ENCODE measurements at places on chromosomes 11 and 22. TPM values are rescaled to one million over a fixed set of nuclear protein-coding genes. Genes with fewer than 3 reads are reported as not detected.

GRCh38 chr11:3341298-3341697, 37.6 kb downstream of the ZNF195 start:
- DNase-seq, result no peak

DNA sequence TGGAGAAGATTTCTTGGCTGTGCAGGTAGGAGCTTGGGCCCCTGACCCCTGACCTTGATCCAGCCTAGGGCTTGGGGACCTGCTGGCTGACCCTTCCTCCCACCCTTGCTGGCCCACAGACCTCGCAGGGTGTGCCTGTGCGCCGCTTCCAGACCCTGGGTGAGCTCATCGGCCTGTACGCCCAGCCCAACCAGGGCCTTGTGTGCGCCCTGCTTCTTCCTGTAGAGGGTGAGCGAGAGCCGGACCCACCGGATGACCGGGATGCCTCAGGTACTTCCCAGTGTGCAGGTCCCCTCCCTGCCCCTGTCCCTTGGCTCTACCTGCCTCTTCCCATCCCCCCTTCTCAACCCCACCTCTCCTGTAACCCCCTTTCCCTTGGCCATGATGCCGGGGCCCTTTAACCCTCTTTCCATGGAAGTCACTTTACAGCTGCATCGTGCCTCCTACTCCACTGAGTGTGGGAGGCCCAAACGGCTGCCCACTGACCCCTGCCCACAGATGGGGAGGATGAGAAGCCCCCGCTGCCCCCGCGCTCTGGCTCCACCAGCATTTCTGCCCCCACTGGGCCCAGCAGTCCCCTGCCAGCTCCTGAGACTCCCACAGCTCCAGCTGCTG, 3.8 kb downstream of the INPPL1 start:
- DNase-seq, result no peak

DNA sequence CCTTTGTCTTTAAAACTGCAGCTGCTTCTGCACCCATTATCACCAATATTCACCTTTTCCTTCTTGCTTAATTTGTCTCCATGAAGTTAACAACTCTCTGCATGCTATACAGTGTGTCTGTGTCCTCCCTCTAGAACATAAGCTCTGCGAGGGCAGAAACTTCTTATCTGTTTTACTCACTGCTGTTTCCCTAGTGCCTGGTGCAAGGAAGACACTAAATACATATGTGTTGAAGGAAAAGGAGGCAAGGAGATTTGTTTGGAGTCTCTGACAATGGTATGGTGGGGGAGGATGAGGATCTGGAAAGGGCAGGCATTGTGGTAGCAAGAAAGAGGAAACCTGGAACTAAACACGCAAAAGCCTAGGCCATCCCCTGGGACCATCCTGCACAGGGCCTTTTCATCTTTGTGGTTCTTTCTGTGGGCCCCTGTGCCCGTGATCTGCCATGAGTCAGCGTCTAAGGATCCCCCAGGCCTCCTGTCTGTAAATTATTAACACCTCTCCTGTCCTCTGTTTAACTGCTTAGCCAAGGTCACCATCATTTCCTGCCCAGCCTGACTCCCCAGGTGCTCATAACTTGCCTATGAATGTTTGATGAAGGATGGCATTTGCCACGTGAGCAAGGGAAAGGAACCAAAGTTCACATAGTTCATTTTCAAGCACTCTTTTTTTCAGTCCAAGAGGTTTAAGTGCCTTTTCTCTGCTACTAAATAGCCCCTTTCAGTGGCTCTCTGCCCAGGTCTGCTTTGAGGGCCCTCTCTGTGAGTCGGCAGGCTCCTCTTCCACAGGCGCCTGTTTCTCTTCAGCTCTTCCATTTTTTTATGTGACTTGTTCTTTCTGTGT, 131.1 kb downstream of the RASSF10 start:
- no peak for DNase-seq

- DNase-seq, result no peak
Measured at GRCh38 chr22:19680911-19681862, 33.1 kb upstream of the SEPTIN5 start.

DNA sequence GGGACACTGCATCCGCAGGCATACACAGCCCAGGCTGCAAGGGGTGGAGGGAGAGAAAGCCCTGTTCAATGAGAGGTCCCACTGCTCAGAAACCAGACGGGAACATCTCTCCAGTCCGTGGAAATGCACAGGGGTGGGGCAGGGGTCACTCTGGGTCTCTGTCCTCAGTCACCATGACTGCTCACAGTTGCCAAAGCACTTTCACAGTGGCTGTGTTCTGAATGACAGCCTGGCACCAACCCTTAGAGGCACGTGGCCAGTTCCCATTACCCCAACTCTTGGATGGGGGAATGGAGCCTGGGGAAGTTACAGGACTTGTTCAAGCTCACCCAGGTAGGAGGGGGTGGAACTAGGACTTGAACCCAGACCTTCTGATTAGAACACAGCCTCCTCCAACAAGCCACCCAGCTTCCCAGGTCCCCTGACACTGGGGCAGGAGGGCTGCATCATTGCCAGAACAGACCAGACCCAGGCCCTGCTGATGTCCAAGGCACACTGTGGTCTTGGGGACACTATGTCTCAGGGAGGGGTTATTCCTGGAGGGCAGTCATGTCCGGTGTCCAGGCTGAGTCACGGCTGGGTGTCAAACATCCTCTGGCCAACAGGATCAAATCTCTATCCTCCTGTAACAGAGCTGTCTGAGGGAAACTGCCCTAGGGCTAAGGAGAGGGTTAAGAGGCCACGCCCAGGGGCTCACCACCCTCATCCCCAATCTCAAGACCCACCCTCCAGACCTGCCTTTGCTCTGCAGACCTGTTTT, 8.2 kb downstream of the ZNF70 start:
- DNase-seq, result no peak

- no peak for DNase-seq
Measured at GRCh38 chr11:118791961-118792569, 1.1 kb upstream of the DDX6 start.

DNA sequence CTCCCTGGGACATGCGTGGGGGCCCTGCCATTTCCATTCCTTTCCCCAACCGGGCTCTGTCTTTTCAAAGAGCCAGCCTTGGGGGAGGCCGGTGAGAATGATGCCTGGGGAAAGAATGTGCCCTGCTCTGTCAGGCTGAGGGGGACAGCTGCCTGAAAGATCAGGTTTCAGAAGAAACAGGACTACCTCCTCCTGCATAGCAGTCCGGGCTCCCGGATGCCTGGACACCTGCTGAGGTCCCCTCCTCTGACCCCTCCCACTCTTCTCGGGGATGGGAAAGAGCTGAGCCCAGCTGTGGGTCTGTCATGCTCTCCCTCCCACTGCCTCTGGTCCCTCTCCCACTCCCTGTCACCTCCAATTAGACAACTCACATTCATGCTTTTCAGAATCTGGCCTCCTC, 41.8 kb upstream of the CDON start:
- no peak for DNase-seq

DNA sequence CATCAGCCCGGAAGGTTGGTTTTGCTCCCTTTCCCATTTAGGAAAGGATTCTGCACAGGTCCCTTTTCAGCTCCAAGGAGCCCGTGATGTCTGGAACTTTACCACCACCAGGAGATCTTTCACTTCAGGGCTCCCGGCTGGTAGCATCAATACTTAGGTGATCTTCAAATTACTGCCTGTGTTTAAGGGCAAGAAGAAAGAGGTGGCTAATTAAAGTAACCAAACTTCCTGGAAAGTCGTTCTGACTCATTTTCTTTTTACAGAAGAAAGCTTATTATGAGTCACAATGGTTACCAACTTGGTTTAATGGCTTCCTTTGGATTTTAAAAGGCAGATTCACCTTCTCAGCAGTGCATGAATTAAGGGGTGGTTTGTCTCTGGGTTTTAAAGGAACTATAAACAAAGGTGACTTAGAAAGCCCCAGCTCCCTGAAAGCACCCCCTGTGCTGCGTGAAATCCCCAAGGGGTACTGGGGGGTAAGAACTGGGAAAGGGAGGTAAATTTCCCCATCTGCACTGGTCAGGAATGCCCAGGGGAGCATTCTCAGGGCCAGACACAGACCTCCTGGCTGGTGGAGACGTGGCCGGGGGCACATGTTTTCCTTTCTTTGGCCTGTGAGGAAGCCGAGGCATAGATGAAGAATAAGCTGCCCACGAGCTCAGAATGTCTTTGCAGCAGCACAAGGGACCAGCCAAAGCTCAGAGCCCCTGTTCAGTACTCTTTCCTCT, 8.8 kb downstream of the POU2F3 start:
- DNase-seq, result no peak

- no peak for DNase-seq
Measured at GRCh38 chr22:50184902-50185374, 775 bp upstream of the TRABD start.

GRCh38 chr11:3087821-3088800, 30.9 kb upstream of the CARS1 start:
- no peak for DNase-seq

DNA sequence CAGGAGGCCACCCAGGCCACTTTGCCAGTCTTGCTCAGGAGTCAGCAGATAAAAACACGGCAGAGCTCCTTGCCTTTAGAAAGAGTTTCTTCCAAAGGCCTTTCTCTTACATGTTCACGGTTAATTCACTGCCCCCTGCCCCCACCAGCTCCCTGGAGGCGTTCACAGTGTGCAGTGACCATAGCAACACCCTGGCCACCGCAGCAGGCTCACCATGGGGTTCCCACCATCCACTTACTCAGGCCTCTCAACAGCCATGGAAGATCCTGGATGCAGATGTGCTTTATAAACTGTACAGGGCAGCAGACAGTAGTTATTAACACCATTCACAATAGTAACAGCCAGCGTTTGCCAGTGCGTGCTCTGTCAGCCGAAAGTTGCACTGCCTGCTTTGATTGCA, 10.6 kb upstream of the MYO7A start:
- DNase-seq, result no peak

DNA sequence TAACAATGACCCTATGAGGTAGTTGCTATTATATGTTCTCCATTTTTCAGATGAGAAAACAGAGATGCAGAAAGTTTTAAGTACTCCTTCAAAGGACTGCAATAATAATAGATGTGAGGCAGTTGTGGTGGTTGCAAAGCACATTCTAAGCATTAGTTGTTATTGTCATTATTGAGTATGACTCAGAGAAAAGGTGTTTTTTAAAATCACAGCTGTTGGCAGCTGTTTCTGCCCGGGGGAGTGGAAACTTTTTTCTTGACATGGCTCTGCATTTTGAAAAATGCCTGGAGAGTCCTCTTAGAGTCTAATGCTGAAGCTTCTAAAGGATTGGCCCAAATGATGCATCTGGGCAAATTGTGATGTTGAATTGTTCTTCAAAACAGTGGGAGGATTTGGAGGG, 244.5 kb upstream of the MPPED2 start:
- DNase-seq, result no peak

DNA sequence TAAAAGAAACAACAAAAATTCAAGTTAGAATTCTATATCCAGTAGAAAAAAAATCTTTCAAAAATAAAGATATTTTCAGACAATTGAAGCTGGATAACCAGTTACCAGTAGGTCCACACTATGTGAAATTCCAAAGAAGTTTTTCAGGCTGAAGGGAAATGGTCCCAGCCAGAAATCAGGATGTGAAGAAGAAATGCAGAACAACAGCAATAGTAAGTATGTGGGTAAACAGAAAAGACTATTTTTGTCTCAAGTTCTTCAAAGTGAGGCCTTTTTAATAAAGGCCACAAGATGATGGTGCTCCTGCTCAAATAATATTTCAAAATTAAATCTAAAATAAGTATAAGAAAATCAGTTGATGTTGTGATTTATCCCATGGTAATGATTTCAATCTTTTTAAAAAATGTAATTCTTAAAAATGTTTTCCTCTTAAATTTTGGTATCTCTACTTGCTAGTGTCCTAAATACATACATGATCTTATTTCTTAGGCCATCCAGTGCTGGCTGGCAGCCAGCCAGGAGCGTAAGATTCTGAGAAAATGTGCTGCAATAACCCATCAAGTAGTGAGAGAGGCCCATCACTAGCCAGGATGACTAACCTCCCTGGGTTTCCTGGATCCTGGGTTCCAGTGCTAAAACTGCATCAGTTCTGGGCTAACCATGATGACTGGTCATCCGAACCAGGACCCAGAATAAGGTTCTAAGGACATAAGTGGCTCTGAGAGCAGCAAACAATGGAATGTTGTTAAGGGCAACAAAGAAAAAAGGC, 15.6 kb upstream of the UCP3 start:
- no peak for DNase-seq

- DNase-seq, result no peak
Measured at GRCh38 chr22:35043252-35043933, 22.6 kb upstream of the ISX start.

- no peak for DNase-seq
Measured at GRCh38 chr11:102384419-102385079, 37.5 kb downstream of the BIRC2 start.

DNA sequence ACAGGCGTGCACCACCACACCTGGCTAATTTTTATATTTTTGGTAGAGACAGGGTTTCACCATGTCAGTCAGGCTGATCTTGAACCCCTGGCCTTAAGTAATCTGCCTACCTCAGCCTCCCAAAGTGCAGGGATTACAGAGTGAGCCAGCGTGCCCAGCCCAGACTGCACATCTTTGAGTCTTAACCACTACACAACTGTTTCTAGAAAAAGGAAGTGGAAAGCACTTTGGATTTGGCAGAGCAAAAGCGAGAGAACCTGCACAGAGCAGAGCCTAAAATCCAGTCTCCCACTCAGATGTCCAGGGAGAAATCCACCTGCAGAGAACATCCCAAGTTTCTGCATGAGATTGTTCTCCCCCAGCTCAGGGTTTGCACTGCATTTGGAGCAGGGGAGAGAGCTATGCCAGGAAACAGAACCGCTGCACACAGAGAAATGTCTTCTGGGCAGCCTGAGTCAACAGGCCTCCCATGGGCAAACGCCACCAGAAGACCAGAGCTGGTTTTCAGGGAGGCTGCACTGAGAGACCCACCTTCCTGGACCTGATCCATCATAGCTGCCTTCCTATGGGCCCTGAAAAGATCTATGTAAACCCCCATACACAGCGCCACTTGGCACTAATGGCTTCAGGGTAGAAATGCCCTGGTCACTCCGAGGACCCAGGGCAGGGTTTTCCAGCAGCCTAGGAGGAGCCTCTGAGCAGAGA, 54.0 kb downstream of the RPUSD4 start:
- no peak for DNase-seq

- DNase-seq, result no peak
Measured at GRCh38 chr22:49097966-49098365, 729.7 kb downstream of the BRD1 start.

GRCh38 chr11:74022546-74022945, 13.7 kb upstream of the UCP3 start:
- DNase-seq, result no peak

DNA sequence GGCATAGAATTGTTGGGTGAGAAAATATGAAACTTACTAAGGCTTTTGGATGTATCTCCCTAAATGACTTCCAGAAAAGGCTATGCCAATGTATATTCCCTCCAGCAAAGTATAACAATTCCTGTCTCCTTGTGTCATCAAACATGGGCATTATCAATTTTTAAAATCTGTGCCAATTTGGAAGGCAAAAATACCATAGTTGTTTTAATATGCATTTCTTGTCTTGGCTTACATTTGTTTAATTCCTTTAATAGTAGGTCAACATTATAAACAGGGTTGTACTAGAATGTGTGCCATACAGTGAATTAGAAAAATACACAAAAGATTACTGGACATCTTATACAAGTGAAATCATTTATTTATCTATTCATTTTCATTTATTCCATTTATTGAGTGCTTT, 41.6 kb downstream of the DCUN1D5 start:
- no peak for DNase-seq

Gene ALX4
- 0.17 TPM for polyA plus RNA-seq

Gene SART1
- 42.9 TPM for polyA plus RNA-seq

Gene MGAT3
- polyA plus RNA-seq, result 23.8 TPM

Gene DUSP8
- 2.5 TPM for polyA plus RNA-seq

Gene DDX10
- polyA plus RNA-seq, result 97.4 TPM

Gene APOBEC3H
- polyA plus RNA-seq, result not detected

Gene PELI3
- 4.1 TPM for polyA plus RNA-seq

Gene OR51M1
- not detected for polyA plus RNA-seq

Gene APOA1
- 134 TPM for polyA plus RNA-seq

Gene ZFP91
- polyA plus RNA-seq, result 64.1 TPM
